ENCODE measurements at places on chromosomes 4 and X. TPM values are rescaled to one million over a fixed set of nuclear protein-coding genes. Genes with fewer than 3 reads are reported as not detected.
A peak's percentile ranks its signal among the peaks of the same experiment; 100 is the strongest.

The XG gene
- total RNA-seq = 0.15 TPM

The RBMXL3 gene
- total RNA-seq = not detected

The RPL9 gene
- total RNA-seq = 4,031 TPM

The PITX2 gene
- 0.24 TPM for total RNA-seq

The RAB9B gene
- 23.8 TPM for total RNA-seq

DNA sequence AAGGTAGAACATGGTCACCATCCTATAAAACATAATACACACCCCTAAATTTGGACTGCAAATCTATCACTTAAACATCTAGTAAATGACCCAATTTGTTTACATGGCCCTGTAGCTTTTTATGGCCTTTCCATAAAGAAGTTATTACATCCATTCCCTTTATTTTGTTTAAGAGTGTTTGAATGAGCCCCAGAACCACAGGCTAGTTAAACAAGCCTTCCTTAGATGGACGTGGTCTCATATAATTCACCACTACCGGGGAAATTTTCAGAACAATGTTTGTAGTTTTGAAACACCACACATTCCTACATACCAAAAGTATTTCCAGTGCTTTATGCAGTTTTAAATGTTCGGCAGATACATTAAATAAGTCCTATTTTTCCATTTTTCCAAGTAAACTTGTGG is 12.3 kb downstream of the PDGFC start:
- H3K27ac ChIP-seq = no peak overlapping the region
- H3K4me1 ChIP-seq = peaks cover 16% of the 10 kb centered on the region
- no peaks in the 10 kb centered on the region for H3K27me3 ChIP-seq
- H3K4me3 ChIP-seq = no peak overlapping the region
- H3K36me3 ChIP-seq = no peaks in the 10 kb centered on the region

GRCh38 chr4:139015948-139016471 is 429 bp downstream of the NOCT start:
- H3K4me3 ChIP-seq = peak overlapping the region; percentile 40
- peaks cover 2% of the 10 kb centered on the region for H3K4me1 ChIP-seq
- DNase-seq = peak; percentile 59
- no peaks in the 10 kb centered on the region for H3K27me3 ChIP-seq

- no peaks in the 10 kb centered on the region for H3K4me1 ChIP-seq
- no peak for DNase-seq
- H3K4me3 ChIP-seq = no peak overlapping the region
Observed at GRCh38 chrX:107780525-107780924, 3.0 kb downstream of the NCBP2L start.

DNA sequence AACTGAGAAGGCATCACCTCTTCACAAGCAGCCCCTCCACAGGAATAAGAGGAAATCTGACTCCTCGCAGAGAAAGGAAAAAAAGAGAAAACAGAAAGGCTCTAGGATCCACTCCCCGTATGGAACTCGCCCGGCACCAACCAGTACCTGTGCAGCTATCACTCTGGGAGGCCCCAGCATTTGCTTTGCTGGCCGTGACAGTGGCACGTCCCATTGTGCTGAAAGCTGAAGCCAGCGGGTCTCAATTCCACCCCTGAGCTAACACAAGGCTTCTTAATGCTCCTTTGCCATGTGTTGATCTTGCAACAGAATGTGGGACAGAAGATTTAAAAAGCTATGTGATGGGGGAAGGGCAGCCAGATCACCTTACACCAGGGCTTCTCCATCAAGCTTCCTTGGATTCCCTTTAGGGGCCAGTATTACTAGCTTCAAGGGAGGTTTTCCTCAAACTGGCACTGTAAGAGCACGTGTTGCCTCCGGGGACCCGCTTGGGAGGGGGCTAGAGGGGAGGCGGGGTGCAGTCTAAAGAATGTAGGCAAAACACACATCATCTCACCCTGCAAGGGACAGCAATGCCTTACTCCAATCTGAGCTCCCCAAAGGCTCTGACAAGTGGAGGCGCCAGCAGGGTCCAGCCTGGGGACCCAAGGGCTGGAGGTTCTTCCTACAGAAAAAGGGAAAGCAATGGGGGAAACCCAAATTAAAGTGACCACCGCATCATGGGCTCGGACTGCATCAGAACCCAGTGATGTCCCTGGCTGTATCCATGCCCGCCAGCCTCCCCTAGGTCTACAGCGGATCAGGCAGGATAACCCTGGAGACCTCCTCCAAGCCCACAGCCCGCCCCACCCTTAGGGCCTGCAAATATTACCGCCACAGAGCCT is 1.2 kb downstream of the USP46 start:
- H3K27me3 ChIP-seq = no peaks in the 10 kb centered on the region
- H3K4me1 ChIP-seq = peaks cover 11% of the 10 kb centered on the region
- peak overlapping the region; percentile 92 for H3K27ac ChIP-seq

DNA sequence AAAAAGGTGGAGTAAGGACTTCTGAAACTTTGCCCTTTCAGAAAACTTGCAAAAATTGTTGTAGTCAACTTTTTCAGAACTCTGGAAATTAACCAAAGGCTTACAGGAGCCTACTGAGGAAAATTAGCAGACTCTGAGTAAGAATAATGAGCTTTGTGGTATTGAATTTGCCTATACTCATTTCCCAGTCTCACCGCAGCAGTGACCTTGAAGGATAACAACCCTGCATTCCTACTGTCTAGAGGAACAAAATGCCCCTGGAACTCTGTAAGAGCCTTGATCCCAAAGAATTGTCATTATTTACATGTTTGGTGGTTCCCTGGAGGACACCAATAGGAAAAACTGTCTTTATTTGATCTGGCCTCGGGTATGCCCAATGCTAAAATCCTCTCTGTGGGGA is 57.9 kb downstream of the MND1 start:
- no peak overlapping the region for H3K27ac ChIP-seq
- H3K4me3 ChIP-seq = no peak overlapping the region
- no peaks in the 10 kb centered on the region for H3K4me1 ChIP-seq
- no peak for DNase-seq
- H3K27me3 ChIP-seq = no peaks in the 10 kb centered on the region

DNA sequence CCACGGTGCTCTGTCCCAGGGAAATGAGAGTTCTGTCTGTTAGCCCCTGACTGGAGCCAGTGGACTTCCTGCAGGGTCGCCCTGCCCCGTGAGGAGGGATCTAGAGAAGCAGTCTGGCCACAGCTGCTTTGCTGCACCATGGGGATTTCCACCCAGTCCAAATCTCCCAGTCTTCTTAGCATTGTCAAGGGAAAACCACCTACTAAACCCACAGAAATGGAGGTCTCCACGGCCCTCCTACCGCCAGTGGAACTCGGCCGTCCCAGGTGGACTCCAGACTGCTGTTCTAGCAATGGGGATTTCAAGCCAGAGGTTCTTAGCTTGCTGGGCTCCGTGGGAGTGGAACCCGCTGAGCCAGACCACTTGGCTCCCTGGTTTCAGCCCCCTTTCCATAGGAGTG is 133.3 kb upstream of the PCDH7 start:
- no peak overlapping the region for H3K4me3 ChIP-seq
- H3K27me3 ChIP-seq = no peaks in the 10 kb centered on the region
- H3K4me1 ChIP-seq = no peaks in the 10 kb centered on the region
- no peak overlapping the region for H3K27ac ChIP-seq
- no peaks in the 10 kb centered on the region for H3K36me3 ChIP-seq

DNA sequence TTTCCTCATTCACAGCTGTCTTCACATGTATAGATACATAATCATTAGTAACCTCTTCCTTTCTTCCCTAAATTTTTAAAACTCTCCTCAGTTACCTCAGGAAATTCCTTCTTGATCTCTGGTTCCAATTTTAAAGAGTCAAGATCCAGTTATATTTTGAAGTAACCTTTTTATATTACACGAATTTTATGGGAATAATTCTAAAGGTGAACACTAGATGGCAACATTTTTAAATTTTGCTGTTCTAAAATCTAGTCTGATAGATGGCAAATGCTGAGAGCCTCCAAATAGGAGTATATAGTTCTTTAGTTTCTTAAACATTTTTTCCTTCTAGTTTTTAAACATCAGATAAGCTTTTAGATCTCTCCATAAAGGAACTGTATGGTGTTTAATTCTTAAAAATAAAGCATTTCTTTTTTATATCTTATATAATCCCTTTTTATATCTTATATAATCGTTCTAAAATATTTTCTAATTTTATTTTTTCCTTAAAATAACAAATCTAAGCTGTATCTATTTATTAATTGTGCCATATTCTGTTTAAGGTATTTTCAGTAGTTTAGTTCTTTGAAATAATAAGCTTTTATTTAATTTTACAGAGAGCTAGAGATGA is 37.9 kb upstream of the PAPSS1 start:
- DNase-seq = no peak
- H3K27ac ChIP-seq = no peak overlapping the region
- H3K27me3 ChIP-seq = no peaks in the 10 kb centered on the region
- no peaks in the 10 kb centered on the region for H3K36me3 ChIP-seq

DNA sequence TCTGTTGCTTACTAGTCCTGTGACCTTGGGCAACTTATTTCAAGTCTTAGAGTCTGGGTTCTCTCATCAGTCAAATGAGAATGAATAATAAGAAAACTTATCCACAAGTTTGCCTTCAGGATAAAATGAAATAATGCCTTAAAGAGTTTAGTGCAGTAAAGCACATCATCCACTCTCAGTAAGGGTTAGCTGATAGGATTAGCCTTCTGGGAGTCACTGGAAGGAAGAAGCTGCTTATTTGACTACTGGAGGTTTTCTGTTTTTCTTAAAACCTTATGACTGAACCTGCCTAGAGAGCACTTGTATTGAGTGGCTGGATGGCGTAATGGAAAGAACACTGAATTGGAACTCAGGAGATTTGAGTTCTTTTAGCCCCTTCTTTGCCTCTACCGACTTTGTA is 1.8 kb downstream of the RNF128 start:
- no peaks in the 10 kb centered on the region for H3K36me3 ChIP-seq
- DNase-seq = no peak
- no peaks in the 10 kb centered on the region for H3K27me3 ChIP-seq
- H3K27ac ChIP-seq = no peak overlapping the region
- no peak overlapping the region for H3K4me3 ChIP-seq

DNA sequence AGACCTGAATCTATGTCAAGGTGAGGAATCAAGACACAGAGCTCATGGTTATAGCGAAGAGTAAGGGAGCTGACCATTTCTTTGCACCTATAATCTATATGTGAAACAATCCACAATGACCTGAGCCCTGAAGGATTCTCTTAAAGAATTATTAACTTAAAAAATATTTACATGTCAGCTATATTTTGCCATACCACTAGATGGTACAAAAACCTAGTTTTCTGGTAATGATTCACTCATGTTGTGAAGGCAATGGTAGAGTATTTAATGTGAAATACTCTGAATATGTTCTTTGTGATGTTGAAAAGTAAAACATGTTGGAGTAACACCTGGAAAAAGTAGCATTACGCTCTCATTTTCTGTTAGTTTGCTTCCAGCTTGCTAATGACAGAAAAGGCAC is 40.0 kb downstream of the VGLL1 start:
- H3K36me3 ChIP-seq = no peaks in the 10 kb centered on the region
- no peak overlapping the region for H3K27ac ChIP-seq

Measured in ovary (tissue), 10 donors.